ENCODE measurements at places on chromosomes 5 and 9. TPM values are rescaled to one million over a fixed set of nuclear protein-coding genes. Genes with fewer than 3 reads are reported as not detected.

DNA sequence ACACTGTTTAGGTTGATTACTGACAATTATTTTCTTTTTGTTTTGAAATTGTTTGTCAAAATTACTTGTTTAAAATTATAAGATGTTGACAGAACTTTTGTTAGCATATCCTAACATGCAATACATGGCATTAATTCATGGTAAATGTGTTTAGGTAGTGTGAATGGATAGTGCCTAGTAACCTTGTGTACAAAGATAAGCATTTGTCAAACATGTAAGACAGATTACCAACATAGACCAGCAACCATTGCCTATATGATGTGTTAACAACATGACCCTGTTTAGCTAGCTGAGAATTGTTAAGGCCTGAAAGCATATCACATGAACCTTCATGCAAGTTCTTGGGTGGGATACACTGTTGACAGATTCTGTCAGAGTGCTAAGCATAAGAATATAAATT is 13.4 kb downstream of the MAN2A1 start:
- no peak for ATAC-seq

SOWAHA gene
- total RNA-seq: not detected

GRCh38 chr5:163815240-163815791 is 309.9 kb downstream of the MAT2B start:
- no peak for ATAC-seq

DNA sequence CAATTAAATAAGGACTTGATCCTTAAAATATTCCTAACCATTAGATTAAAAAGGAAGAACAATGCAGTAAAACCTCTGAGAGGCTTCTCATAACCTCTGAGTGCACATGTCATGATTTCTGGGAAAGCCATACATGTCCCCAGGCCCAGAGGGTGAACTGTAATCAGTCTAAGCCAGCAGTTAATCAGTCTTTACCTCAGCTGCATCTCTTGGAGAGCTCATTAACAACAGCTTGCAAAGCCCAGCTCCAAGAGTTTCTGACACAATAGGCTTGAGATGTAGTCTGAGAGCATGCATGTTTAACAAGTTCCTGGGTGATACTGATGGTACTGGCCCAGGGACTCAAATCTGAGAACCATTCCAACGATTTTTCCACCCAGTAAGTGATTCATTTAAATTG is 392.1 kb downstream of the DNAH5 start:
- ATAC-seq: no peak

DNA sequence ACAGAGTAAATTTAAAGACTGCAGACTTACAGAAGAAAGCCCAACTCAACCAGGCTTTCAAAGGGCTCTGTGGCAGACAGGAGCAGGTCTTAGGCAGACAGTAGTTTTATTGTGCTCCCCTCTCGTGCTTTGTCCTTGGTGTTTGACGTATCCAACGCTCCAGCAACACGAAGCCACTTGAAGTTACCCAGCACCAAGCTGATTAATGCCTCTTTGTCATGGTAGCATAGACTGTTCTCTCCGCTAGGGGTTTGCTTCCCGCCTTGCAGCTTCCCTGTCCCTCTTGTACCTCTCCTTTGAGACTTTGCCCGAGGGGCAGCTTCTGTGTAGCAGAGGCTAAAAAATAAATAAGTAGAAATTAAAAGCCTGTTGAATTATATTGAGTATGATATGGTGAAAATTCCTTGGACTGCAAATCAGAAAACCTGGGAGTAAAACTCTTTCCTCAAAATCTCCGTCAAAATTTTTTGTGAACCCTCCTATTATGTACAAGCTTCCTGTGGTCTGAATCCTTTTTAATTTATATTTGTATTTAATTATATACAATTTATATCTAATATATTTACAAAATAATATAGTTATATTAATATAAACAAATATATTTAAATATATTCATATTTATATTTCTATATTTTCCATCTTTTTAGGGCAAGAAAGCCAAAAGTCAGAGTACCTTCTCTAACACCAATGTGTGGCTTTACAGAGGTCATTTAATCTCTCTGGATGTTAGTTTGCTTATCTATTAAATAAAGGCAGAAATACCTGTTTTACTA is 405.4 kb downstream of the DMAC1 start:
- no peak for ATAC-seq

ECSCR gene
- total RNA-seq: 3.3 TPM

IL5 gene
- total RNA-seq: not detected

DNA sequence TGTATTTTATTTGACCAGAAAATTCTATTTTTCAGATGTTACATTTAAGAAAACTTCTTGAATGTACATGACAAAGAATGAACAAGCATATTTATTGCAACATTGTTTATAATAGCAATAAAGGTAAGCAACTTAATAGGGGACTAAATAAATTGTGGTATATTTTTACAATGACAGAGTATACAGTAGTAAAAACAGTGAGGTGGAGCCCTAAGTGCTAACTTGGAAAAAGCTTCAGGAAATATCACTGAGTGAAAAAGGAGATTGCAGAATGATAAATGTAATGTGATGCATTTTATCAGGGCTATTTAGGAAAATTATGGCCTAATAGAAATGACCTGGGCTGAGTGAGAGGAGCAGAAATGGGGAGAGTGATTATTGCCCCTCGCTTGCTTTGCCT is 56.5 kb upstream of the SEMA6A start:
- no peak for ATAC-seq

TAS2R1 gene
- not detected for total RNA-seq

- no peak for ATAC-seq
Measured at GRCh38 chr5:154842689-154843530, 7.5 kb downstream of the FAXDC2 start.

GRCh38 chr5:66945389-66946349 is 250.9 kb downstream of the CD180 start:
- peak; percentile 99 for ATAC-seq

CRB2 gene
- 0.06 TPM for total RNA-seq

DNA sequence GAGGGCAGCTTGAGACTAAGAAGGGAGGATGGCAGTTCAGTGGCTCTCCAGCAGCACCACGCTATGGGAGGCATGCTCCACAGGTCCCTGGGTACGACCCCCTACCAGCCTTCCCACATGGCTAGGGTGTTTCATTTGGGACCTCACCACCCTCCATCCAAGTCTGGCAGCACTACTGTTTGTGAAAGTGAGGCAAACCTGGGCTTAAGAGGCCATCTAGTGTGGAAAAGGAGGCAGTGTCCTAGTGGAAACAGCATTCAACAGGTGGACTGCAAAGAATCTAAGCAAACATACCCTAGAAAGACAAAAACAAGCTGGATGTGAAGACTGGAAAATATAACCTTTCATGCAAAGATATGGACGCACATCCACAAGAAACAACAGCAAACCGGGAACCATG is 4.8 kb upstream of the C5orf47 start:
- no peak for ATAC-seq

DNA sequence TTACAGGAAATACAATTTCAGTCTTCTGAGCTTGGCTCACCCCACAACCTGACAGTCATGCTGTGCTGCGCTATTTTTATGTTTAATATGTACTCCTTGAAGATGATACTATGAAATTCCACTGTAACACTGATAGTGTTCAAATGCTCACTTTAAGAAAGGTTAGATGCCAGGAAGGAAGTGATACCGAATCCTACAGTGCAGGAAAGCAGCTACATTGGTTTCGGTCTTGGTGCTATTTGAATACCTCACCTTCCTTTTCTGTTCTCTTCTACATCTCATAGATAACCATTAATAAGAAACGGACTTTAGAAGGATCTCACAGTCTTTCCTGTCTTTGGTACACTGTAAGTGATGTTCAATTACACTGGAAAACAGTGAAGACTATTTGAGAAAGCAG is 117.6 kb downstream of the SEMA5A start:
- no peak for ATAC-seq

GRCh38 chr9:123344192-123344949 is 11.6 kb upstream of the CRB2 start:
- no peak for ATAC-seq

DNA sequence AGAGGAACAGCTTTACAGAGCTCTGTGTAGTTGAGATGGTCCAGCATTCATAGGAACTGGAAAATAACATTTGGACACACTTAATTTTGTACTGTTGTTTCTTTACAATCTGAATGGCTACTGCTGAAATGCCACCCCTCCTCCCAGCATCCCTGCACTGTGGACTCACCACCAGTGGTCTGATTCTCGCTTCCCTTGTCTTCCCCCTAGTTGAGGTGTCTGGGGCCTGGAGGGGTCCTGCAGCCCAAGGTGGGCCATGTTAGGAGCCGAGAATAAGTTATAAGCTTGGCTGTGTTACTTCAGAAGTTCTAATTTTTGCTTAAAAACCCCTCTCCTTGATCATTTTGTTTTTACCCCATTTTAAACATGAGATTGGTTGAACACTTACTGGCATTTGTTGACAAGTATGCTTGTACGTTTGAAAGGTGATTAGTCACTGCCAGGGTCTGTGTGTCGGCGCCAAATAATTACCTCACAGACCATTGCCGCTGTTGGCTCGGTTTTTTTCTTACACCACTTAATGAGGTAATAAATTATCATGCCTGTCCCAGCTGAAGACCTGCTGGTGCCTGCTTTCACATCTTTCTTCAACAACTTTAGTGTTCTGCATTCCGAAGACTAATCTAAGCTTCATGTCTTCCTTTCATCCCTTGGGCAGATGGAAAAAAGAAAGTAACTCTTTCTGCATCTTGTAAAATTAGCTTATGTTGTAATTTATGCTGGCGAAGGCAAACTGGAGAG is 65.8 kb downstream of the MCCC2 start:
- ATAC-seq: no peak

TESK1 gene
- 23.5 TPM for total RNA-seq

- ATAC-seq: no peak
Measured at GRCh38 chr5:123215929-123216702, 127.1 kb downstream of the PRDM6 start.

ANGPTL2 gene
- not detected for total RNA-seq

HDAC3 gene
- 123 TPM for total RNA-seq

DNA sequence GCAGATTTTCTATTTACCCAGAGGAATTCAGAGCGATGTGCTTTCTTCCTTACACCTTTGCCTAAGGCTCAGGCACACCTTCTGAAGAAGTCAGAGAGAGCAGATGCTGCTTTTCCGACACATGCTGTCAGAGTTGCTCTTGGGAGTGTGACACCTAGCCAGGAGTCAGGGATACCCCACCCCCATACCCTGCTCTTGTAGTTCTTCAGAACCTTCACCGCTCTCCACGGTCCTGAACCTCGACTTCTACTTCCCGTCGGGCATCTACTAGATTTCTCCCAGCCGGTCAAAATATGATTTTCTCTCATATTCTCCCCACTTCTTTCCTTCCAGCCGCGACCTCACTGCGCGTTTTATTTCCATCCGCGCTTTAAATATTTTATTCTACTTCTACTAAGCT is 1.7 kb downstream of the GRIN3A start:
- ATAC-seq: no peak

DNA sequence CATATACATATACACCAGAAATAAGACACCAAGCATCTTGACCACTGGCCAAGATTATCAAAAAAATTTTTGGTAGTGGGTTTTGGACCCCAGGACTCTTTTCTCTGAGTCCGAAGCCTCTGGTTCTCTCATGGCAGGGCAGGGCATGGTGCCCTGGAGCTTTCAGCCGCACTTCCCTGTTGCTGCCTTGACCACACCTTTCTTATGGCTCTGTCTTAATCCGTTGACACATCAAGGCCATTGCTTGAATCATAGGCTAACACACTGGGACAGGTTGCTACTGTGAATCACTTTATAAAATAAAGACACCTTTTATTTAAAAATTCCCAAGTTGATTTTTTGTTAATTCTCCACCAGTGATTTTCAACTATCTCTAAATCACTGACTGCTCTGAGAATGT is 45.4 kb upstream of the CAST start:
- ATAC-seq: no peak

DNA sequence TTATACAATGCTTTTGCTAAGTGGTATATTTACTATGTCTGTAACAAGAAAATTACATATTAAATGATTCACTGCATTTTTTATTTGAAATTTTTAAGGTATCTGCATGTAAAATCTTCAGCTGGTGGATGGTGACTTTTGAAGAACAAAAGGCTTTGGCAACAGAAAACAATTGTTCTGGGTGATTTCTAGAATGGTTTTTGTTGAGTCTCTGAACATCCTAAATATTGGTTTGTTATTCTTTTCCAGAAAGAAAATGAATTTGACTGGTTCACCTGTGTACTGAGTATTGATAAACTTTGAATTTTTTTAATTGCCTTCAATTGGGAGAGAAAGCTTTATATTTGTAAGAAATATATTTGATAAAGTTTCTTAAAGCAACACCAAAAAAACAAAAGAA is 35.2 kb downstream of the ERAP1 start:
- no peak for ATAC-seq

ROPN1L gene
- total RNA-seq: 0.66 TPM

DNA sequence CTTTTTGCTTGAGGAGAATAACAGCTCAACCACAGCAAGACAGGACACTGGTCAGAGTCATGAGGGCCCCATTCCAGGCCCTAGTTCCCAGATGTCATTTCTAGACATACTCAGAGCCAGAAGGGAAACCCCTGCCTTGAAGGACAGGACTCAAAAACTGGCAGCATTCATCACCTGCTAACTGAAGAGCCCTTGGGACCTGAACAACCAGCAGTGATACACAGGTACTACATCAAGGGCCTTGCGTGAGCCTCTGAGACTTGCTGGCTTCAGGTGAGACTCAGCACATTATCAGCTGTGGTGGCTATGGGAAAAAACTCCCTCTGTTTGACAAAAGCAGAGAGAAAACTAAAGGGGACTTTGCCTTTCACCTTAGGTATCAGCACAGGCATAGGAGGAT is 22.6 kb downstream of the TMEM267 start:
- no peak for ATAC-seq

GRCh38 chr9:98502976-98503325 is 205.8 kb downstream of the GABBR2 start:
- no peak for ATAC-seq

DNA sequence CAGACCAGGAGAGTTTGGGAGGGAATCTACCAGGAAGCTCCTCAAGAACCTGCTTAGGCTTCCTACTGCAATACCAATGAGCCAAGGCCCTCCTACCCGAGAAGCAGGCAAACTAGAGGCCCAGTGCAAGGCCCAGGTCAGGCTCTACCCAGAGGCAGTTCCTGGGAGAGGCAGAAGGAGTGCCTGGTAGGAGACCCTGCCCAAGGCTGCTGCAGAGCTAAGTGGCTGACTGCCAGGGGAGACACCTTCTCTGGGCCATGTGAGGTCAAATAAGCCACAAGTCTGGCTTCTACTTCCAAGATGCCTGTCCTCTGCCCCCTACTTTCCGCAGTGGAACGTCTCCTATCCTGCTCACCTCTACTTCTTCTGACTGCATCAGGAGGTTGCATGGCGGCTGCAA is 17.8 kb downstream of the ACSL6 start:
- no peak for ATAC-seq

TERT gene
- 9.1 TPM for total RNA-seq

- ATAC-seq: peak; percentile 39
Measured at GRCh38 chr5:177445052-177445916, 1.3 kb upstream of the PRR7 start.

DNA sequence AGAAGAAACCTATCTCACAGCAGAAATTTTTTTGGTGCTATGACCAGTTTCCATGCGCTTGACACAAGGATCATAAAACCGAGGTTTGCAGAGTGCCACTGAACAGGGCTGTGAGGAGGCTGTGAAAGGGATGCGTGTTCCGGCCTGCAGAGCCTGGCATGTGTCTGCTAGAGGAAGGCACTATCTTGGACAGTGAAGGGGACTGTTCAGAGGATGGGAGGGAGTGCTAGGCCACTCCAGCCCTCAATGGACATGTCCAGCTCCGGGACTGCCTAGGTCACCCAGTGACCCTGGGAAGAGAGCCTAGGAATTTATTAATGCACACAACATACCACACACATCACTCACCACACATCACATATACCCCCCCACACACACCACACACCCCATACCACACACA is 275.9 kb downstream of the GADD45G start:
- ATAC-seq: no peak

SGCD gene
- not detected for total RNA-seq

GRCh38 chr9:16368237-16369087 is 502.0 kb downstream of the BNC2 start:
- ATAC-seq: no peak
